ENCODE measurements at places on chromosomes 2 and 18.

DNA sequence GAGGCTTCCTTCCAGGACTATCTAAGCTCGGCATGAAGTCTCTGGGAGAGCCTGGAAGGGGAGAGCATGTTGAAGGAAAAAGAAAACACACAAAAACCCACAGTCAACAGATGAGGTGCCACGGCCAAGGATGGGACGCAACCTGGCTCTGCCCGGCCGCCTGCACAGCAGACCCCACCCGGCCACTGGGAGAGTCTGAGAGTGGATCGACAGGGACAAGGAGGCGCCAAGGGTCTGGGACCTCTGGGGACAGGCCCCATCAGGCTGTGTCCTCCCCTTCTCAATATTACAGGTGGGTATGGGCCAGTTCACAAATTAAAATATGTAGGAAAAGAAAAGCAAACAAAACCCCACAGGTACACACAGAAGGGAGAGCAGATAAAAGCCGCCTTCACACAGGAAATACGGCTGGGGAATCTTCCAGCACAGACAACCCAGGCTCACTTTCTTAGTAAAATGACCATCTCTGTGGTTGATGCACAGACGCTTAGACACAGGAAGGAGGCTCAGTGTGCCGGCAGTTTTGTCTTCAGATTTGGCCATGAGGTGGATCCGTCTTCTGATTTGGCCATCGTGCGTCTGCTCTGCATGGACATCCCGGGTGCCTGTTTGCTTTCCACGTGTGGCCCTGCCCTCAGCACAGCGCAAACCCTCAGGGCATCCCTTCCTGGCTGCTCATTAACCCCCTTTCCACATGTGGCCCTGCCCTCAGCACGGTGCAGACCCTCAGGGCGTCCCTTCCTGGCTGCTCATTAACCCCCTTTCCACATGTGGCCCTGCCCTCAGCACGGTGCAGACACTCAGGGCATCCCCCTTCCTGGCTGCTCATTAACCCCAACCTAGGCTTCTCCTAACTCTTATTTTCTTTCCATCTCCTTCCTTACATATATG, 138.4 kb downstream of the EIPR1 start:
- no peaks in the 10 kb centered on the region for H3K4me1 ChIP-seq
- no peak for DNase-seq
- H3K27me3 ChIP-seq, result no peaks in the 10 kb centered on the region
- no peak overlapping the region for H3K4me3 ChIP-seq

- no peaks in the 10 kb centered on the region for H3K27me3 ChIP-seq
- DNase-seq, result no peak
- no peak overlapping the region for H3K4me3 ChIP-seq
- no peaks in the 10 kb centered on the region for H3K4me1 ChIP-seq
These were observed 12.4 kb upstream of the TLK1 start for GRCh38 chr2:171173087-171173486.

- H3K27me3 ChIP-seq, result peaks cover under 1% of the 10 kb centered on the region
- no peaks in the 10 kb centered on the region for H3K36me3 ChIP-seq
- no peak overlapping the region for H3K4me3 ChIP-seq
- H3K4me1 ChIP-seq, result no peaks in the 10 kb centered on the region
These were observed 4.7 kb upstream of the KCNK3 start for GRCh38 chr2:26687801-26688200.

- H3K4me3 ChIP-seq, result no peak overlapping the region
- no peaks in the 10 kb centered on the region for H3K36me3 ChIP-seq
- no peaks in the 10 kb centered on the region for H3K27me3 ChIP-seq
- H3K4me1 ChIP-seq, result no peaks in the 10 kb centered on the region
- no peak overlapping the region for H3K27ac ChIP-seq
- no peak for DNase-seq
These were observed 151.3 kb upstream of the PELI1 start for GRCh38 chr2:64295326-64296139.

GRCh38 chr2:161077367-161078210, 82.6 kb upstream of the TANK start:
- no peak for DNase-seq
- H3K4me3 ChIP-seq, result no peak overlapping the region
- H3K36me3 ChIP-seq, result no peaks in the 10 kb centered on the region
- no peaks in the 10 kb centered on the region for H3K27me3 ChIP-seq
- peaks cover 27% of the 10 kb centered on the region for H3K4me1 ChIP-seq
- H3K27ac ChIP-seq, result peak overlapping the region; percentile 93

Measured in left lung (tissue), 14 donors.